ENCODE measurements at places on chromosomes 11 and 22. TPM values are rescaled to one million over a fixed set of nuclear protein-coding genes. Genes with fewer than 3 reads are reported as not detected.

HSCB gene
- 10.4 TPM for polyA plus RNA-seq

NR1H3 gene
- polyA plus RNA-seq: 6.7 TPM

OR51B5 gene
- polyA plus RNA-seq: not detected

DNA sequence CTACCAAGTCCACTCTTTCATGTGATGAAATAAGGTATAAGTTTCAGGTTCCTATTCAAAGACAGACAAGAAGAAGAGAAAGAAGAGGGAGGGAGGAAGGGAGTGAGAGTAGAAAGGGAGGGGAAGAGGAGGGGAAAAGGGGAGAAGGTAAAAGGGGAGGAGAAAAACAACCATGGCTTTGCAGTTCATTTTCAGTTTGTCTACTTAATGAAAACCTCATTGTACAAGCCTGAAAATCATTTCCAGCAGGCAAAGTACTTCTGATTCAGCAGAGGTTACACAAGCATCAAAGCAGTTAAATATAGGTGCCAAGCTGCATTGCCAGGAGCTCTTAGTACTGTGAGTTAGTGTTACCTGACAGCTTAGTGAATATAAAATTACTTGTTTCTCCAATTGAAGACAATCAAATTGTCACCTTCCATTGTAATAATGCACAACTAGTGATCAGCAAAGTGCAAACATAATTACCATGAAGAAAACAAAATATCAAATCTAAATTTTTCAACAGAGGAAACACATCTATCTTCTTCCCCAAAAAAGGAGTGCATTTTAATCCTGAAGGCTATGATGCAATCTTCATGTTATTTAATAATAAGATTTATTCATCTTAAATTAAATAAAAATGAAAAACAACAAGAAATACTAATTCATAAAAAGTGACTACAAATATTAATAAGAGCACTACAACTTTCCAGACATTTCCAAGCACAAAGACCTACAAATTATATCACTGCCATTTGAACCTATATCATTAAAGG, 8.2 kb downstream of the SOX6 start:
- peak; percentile 30 for DNase-seq

PANX3 gene
- not detected for polyA plus RNA-seq

GRCh38 chr11:81870066-81870412, 863.6 kb downstream of the FAM181B start:
- DNase-seq: no peak

HMOX1 gene
- polyA plus RNA-seq: 9.2 TPM

TSPAN32 gene
- not detected for polyA plus RNA-seq

HTR3A gene
- polyA plus RNA-seq: not detected

DNA sequence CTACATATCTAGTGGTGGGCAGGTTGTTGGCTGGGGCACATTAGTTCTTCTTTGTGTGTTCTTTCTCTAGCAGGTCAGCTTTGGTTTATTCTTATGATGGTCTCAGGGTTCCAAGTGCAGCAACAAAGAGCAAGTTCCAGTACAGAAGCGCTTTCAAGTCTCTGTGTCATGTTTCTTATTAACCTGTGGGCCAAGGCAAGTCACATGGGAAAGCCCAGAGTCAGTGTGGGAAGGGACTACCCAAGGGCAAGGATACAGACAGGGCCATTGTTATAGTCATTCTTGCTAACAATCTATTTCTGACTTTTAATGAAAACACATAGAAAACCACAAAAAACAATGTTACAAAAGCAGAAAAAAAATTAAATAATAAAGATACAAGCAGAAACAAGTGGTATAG, 754.6 kb downstream of the TBC1D22A start:
- no peak for DNase-seq

DNA sequence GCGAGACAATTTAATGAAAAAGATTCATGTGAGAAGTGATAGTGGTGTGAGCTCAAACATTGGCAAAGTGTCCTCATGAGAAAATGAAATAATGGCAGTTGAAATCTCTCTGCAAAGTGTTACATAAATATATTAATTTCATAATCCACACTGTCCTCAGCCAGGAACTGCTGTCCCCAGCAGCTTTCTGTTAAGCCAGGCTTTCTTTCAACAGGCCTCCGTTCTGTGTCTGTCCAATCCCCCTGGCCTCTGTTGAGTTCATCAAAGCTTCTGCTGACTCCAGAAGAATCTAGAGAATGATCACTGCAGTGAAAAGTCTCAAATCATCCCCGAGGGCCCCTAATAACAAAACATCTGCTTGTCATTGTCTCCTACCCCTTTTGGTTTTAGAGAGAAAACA, 10.0 kb upstream of the ASCC2 start:
- DNase-seq: no peak
